Activated gamma-delta T cell treated with Interleukin-2 at 50 U/mL for 16 hours (primary cell): ENCODE measurements at places on chromosomes 2 and 18.

DNA sequence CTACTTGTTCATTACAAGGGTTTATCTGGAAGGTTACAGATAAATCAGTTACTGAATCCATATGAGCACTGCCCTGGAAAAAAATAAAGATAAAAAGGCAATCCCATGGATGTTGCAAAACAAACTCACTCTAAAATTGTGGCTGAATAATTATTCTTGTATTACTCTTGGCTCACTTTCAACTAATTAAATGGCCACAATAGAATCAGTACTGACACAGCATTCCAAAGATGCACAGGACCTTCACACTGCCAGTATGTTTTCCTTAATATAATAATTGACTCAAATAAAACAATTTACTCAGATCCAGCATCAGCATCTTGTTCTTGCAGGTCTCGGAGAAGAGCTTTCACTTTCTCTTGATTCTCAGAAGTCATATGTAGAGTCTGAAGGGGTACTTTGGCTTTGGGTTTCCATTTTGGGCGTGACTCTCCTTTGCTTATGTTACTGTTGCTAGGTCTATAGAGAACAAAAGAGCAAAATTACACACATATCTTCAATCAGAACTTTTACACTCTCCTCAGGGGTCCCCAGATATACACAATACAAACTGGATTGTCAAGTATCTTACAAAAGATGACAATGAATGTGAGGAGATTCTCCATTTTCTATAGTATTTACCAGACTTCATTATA, 12.6 kb downstream of the DHX57 start:
- DNase-seq, result no peak

- no peak for DNase-seq
Observed at GRCh38 chr2:7096726-7097352, 179.6 kb downstream of the RNF144A start.

GRCh38 chr2:160474891-160475787, 18.5 kb downstream of the RBMS1 start:
- no peak for DNase-seq

DNA sequence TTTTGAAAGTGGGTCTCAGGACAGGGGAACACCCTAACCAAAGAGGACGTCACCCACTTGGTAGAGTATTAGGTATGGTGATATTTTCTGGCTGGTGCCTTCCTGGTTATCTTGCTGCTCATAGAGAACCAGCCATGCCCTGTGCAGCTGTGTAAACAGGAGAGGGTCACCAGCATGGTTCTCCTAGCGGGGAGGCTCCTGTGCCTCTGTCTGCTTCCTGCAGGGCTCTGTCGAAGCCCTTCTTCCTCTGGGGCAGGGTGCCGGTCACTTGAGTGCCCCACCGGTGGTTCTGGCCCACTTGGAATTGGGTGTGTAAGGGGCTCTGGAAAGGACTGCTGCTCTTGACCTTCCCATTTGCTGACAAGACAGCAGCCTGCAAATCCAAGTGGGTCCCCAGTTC, 131.6 kb upstream of the MSH6 start:
- DNase-seq, result no peak

DNA sequence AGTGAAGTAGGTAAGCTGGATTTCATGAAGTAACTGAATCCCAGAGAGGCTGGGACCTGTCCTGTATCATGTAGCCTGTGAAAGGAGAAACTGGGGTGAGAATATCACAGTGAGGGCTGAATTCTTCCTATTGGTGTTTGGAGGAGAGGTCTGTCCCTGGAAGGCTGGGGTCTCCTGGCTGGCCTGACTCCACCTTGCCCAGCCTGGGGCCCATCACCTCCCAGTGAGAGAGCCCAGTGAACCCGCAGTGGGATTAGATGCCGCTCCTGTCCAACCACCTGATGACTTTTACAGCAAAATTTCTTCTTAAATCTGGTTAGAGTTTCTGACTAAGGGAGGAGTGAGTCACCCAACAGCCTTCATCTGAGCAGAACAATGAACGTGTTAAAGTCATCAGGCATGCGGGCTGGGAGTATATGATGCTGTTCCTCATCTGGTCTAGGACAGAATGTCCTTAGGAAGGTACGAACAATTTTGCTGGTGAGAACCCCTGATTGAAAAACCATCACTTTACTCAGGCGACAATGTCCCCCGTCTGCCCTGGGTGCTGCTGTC, 152.9 kb downstream of the LPIN1 start:
- no peak for DNase-seq
